ENCODE measurements at places on chromosomes 4 and X.

DNA sequence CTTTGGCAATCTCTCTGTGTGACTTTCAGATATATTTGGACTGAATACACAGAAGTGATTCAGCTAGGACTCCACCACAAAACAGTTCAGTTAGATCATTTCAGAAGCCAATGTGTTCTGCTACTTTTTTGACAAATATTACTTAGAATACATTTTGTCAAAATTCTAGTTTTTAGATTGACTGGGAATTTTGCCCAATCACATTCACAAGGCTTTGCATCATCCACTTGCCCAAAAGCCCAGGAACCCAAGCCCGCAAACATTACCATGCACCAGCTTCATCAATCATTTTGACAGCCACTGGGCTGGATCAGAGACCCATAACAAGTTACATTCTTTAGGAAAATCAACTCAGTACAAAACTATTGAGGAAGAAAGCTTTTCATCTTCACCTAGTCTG lies 256.6 kb upstream of the NDST3 start:
- DNase-seq, result no peak

- DNase-seq, result no peak
Measured at GRCh38 chr4:105569866-105570236, 17.4 kb downstream of the ARHGEF38 start.

DNA sequence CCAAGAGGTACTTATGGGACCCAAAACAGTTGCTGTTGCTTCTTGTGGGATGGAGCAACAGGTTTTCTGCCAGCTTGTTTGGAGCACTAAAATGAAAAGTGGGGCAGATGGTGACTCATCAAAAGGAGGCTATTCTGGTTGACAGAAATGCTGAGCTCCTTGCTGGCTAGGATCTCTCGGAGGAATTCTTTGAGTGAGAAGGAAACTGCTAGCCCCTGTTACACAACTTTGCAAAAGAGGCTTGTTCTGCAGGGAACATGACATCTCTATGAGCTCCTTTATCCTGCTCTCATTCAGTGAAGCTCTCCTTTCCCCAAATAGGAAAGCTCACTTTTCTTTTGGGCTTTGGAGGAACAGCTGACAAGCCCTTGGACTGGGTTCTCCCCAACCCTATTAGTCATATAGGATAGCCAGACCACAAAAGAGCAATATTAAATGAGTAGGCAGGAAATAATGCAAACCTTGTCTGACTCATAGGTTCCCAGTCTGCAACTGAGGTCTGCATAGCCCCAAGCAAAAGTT lies 108.3 kb downstream of the CDS1 start:
- no peak for DNase-seq

DNA sequence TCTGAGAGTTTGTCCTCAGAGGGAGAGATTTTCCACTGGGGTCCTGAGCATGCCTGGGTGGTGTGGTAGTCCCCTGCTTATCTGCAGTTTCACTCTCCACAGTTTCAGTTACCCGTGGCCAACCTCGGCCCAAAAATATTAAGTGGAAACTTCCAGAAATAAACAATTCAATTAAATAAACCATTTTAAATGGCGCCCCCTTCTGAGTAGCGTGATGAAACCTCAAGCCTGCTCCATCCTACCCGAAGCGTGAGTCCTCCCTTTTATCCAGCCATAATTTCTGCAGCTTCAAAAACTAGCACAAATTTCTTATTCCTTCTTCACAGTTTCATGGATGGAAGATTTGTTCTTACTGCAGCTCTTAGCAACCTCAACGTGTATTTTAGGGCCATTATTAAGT lies 26.7 kb downstream of the PNMA6E start:
- no peak for DNase-seq

GRCh38 chrX:120331116-120331515 lies 19.9 kb upstream of the TMEM255A start:
- DNase-seq, result no peak

DNA sequence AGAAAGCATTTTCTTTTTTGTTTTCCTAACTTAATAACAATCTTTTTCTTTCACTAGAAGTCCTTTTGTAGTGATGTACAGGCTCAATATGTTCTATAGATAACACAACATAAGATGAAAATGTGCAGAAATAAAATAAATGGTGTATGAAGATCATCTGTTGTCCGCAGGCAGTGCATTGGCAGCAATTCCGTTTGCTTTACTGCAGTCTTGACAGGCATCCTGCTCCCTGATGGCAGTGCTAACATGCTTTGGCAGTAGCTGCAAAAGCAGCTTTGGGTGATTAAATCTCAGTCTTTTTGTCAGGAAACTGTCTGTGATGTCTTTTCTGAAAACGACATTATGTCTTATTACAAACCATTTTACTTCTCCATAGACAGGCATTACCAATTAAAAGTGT lies 131.4 kb downstream of the TRAM1L1 start:
- DNase-seq, result no peak

GRCh38 chr4:19095491-19096046 lies 1074.0 kb upstream of the LCORL start:
- DNase-seq, result no peak

GRCh38 chr4:159777689-159778088 lies 674.8 kb downstream of the RAPGEF2 start:
- no peak for DNase-seq

DNA sequence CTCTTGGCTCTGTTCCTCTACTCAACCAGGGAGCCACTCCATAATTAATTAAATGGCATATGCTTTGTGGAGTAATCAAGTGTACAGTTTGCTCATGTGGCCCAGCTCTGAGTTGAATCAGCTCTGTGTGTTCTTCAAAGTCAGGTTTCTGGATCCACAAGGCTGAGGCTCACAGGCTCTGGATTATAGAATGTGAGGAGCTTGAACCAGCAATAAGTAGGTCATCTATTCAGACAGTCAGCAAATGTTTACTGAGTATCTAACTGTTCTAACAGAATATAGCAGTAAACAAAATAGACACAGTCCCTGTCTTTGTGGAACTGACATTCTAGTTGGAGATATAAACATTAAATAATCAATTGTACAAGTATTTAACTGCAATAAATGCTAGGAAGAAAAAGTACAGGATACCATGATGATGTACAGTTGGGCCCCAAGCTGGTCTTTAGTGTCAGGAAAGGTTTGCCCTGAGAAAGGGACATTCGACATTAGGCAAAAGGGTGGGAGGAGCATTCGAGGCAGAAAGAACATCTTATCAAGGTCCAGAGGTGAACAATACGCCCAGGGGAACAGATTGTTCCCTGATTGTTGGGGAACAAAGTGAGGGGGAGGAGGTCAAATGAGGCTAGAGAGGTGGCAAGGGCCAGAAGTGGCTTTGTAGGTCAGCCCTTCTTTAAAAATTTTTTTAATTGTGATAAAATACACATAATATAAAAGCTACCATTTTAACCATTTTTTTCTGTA lies 20.5 kb upstream of the TSR2 start:
- DNase-seq, result no peak

- DNase-seq, result no peak
Measured at GRCh38 chrX:16114611-16115010, 8.8 kb upstream of the GRPR start.

GRCh38 chr4:6468376-6468775 lies 4.0 kb downstream of the PPP2R2C start:
- no peak for DNase-seq

DNA sequence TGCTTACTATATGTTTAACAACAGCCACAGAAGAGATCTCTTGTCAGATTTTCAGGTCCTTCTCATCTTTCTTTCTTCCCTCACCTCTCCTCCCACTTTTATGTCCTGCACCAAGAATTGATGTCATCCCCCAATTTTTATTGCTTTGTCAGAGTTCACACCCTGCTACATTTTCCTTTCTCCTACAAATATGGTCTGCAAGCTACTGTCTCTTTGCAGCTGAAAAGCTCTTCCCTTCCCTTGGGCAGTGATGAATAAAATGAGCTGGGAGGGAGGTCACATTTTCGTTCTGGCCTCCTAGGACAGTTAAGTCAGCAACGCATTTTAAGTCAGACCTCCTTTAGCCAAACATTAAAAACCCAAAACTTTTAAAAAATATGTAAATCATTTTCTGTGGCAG lies 26.7 kb upstream of the VEGFD start:
- no peak for DNase-seq
